Upper lobe of right lung (tissue), 1 donor: ENCODE measurements at places on chromosomes 5 and 9.
A peak's percentile ranks its signal among the peaks of the same experiment; 100 is the strongest.

DNA sequence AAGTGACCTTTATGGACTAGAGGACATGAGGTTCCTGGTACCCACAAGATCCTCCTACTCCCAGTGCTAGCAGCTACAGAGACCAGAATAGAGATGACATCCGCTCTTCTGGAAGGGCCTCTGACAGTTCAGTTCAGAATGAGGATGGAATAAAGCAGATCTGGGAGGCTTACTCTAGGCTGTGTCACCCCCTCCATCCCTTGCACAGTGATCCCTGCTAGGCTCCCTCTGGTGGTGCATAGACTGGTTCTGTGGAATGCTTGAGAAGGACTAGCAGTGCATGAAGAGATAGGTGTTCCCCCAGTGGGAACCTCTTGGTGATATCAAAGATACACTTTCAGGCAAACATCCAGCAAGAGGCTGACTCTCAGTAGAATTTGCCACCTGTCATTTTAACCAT lies 83.0 kb downstream of the NPR3 start:
- no peaks in the 10 kb centered on the region for H3K27me3 ChIP-seq
- no peak overlapping the region for H3K27ac ChIP-seq
- no peaks in the 10 kb centered on the region for H3K4me1 ChIP-seq
- H3K4me3 ChIP-seq = no peak overlapping the region

DNA sequence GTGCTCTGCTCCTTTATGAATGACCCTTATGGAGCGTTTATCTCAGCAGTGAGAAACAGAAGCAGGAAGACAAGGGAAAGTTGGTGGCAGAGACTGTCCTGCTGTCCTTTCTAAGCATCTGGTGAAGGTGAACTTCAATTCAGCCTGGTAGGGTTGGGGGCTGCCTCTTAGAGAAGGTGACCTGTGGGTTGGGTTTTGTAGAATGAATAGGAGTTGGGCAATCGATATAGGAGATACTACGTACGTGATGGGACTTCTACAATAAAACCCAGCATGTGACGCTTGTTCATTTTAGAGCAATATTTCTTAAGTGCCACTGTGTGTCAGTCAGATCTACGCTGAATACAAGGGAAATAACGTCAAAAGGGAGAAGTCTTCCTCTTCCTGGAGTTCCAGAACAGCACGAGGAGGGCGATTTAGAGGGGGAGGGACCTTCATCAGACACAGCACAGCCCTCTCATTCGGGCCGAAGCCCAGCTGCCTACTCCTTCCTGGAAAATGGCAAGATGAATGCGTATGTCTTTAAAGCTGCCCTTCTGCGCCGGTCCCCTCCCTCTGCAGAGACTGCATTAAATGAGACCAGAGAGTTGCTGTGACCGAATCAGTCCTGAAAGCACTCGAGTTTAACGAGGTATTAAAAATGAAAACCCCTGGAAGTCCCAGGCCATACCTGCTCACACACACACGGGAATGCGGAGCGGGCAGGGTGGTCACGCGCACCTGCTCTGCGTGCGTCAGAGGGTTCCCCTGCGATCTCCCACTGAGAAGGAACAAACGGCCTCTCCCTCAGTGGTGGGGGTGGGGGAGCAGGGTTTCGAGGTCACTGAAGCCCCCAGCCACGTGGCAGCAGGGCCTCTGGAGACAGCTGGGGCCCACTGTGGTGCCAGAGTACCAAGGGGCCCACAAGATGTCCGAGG lies 85.3 kb upstream of the SARDH start:
- no peak overlapping the region for H3K27ac ChIP-seq
- no peaks in the 10 kb centered on the region for H3K4me1 ChIP-seq
- no peak overlapping the region for H3K4me3 ChIP-seq
- H3K27me3 ChIP-seq = no peaks in the 10 kb centered on the region
- no peak for DNase-seq
- no peaks in the 10 kb centered on the region for H3K36me3 ChIP-seq

DNA sequence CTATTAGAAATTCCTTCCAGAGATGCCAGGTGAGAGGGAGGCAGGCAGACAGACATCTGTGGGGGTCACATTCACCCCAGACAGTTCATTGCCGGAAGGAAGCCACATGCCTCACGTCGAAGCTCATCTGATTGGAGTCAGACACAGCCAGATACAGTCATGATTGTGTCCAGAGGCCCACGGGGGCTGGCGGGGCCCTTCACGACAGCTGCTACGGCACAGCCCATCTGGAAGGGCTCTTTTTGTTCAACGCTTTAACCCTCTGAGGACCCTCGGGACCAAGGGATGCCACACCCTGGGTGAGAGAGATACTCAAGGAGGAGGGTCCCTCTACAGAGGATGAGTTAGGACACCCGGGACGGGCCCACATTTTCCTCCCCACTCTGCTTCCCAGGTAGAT lies 31.9 kb upstream of the GABRP start:
- no peak for DNase-seq
- H3K4me3 ChIP-seq = no peak overlapping the region
- peaks cover 3% of the 10 kb centered on the region for H3K27me3 ChIP-seq
- peaks cover 9% of the 10 kb centered on the region for H3K4me1 ChIP-seq

GRCh38 chr5:139650031-139650688 lies 2.0 kb downstream of the CXXC5 start:
- H3K27me3 ChIP-seq = no peaks in the 10 kb centered on the region
- peaks cover 62% of the 10 kb centered on the region for H3K4me1 ChIP-seq
- peak; percentile 78 for DNase-seq
- H3K27ac ChIP-seq = peak overlapping the region; percentile 84
- no peaks in the 10 kb centered on the region for H3K36me3 ChIP-seq
- peak overlapping the region; percentile 94 for H3K4me3 ChIP-seq

- H3K27me3 ChIP-seq = no peaks in the 10 kb centered on the region
- DNase-seq = no peak
- H3K36me3 ChIP-seq = no peaks in the 10 kb centered on the region
Observed at GRCh38 chr5:148810823-148811222, 15.6 kb upstream of the ADRB2 start.

- H3K27me3 ChIP-seq = no peaks in the 10 kb centered on the region
- DNase-seq = no peak
- no peaks in the 10 kb centered on the region for H3K36me3 ChIP-seq
Observed at GRCh38 chr9:105087910-105088898, 156.2 kb upstream of the SLC44A1 start.

DNA sequence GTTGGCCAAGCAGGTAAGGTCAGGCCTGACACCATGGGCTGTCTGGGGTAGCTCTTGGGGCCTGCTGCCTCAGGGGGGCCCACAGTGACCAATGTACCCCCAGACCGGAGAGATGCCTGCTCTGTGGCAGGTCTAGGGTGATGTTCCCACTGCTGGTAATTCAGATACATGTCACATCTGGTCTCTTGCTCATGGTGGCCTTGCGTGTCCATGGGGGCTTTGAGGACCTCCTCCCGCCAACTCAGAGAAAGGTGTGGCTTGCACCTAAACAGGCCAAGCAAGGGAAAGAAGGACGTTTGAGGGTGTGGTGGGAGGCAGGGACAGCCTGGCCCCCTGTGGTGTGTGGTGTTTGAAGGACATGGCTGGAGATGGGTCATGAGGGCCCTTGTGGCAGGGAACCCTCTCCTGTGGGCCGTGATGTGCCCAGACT lies 75.2 kb downstream of the PHF2 start:
- DNase-seq = peak; percentile 29
- no peaks in the 10 kb centered on the region for H3K4me1 ChIP-seq
- H3K27ac ChIP-seq = no peak overlapping the region
- no peaks in the 10 kb centered on the region for H3K27me3 ChIP-seq
- H3K4me3 ChIP-seq = no peak overlapping the region
- H3K36me3 ChIP-seq = peaks cover 86% of the 10 kb centered on the region

GRCh38 chr9:111965566-111966019 lies 69.0 kb downstream of the UGCG start:
- H3K4me3 ChIP-seq = no peak overlapping the region
- no peaks in the 10 kb centered on the region for H3K36me3 ChIP-seq
- H3K27me3 ChIP-seq = no peaks in the 10 kb centered on the region
- DNase-seq = no peak

- H3K4me1 ChIP-seq = peaks cover 5% of the 10 kb centered on the region
- H3K27me3 ChIP-seq = no peaks in the 10 kb centered on the region
- H3K36me3 ChIP-seq = no peaks in the 10 kb centered on the region
- no peak for DNase-seq
- H3K27ac ChIP-seq = no peak overlapping the region
Observed at GRCh38 chr5:59766427-59767210, 126.9 kb downstream of the PDE4D start.

DNA sequence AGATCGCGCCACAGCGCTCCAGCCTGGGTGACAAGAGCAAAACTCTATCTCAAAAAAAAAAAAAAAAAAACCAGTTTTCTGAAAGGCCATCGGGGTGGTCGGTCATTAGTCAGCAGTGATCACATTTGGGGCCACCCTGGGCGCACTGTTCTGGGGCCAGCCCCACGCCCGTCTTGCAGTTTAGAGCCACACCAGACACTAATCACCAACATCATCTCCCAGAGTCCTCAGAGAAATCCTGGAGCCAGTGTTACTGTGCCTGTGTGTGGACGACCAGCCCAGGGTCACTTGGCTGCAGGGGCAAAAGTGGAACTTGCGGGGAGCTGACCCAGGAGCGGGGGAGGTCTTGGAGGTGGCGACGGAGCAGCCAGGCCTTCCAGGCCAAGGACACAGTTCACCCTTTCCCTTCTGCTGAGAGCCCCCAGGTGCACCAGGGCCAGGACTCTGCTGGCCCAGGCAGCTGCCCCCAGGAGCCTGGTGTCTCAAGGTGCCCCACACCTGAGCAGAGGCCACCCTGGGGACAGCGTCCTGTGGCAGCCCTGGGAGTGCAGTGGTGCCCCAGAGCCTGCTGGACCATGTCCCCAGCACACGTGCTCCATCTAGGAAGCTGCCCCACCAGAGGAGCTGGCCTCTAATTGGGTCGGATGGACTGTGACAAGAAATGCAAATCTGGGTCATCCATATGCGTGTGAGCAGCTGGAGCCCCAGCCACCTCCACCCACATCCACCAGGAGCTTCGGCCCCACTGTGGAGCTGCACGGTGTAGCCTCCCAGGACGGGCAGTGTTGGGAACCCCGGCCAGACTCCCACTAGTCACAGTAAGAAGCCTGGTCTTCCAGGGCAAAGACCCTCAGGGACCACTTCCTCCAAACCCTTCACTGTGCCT lies 51.1 kb downstream of the NEK6 start:
- H3K27ac ChIP-seq = no peak overlapping the region
- H3K27me3 ChIP-seq = no peaks in the 10 kb centered on the region
- H3K4me3 ChIP-seq = no peak overlapping the region
- H3K4me1 ChIP-seq = no peaks in the 10 kb centered on the region
- H3K36me3 ChIP-seq = peaks cover 49% of the 10 kb centered on the region
- DNase-seq = no peak

DNA sequence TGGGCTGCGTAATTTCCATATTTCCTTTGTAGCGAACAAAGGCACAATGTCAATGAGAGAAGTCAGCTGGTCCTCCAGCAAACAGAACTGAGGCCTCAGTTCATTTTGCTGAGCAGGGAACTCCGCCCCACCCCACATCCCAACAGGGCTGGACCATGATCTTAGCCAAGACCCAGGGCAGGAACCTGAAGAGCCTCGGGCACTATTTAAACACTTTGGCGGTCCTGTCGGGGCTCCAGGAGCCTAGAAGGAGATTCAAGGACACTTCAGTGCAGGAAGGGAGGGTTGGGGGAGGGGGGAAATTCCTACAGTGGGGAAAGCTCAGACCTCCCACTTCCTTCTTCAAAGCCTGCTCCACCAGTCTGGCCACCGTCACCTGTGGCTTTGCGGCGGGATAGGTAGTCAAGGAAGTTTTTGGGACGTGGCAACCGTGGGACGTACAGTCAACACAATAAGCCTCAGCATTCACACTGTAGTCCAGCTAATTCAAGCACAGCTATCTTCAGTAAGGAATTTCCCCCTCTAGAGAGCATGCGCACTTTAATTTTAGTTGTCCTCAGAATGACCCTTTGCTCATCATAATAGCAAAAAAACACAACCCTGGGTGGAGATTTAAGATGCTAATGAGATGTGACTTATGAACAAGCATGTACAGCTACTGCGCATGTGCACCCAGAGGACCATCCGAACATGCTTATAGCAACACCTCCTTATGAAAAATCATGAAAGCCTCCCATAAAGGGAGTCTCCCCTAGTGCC lies 30.9 kb downstream of the S1PR3 start:
- H3K27ac ChIP-seq = peak overlapping the region; percentile 77
- no peak overlapping the region for H3K4me3 ChIP-seq
- peaks cover 31% of the 10 kb centered on the region for H3K4me1 ChIP-seq
- DNase-seq = peak; percentile 90
- H3K27me3 ChIP-seq = no peaks in the 10 kb centered on the region

GRCh38 chr5:172777881-172778814 lies 7.2 kb upstream of the DUSP1 start:
- H3K27ac ChIP-seq = peak overlapping the region; percentile 99
- H3K4me3 ChIP-seq = no peak overlapping the region
- no peaks in the 10 kb centered on the region for H3K36me3 ChIP-seq
- DNase-seq = peak; percentile 35
- H3K27me3 ChIP-seq = no peaks in the 10 kb centered on the region

- H3K4me1 ChIP-seq = peaks cover 9% of the 10 kb centered on the region
- no peaks in the 10 kb centered on the region for H3K27me3 ChIP-seq
- no peak overlapping the region for H3K27ac ChIP-seq
- H3K4me3 ChIP-seq = no peak overlapping the region
- DNase-seq = no peak
- no peaks in the 10 kb centered on the region for H3K36me3 ChIP-seq
Observed at GRCh38 chr5:14901462-14902051, 30.0 kb upstream of the ANKH start.

DNA sequence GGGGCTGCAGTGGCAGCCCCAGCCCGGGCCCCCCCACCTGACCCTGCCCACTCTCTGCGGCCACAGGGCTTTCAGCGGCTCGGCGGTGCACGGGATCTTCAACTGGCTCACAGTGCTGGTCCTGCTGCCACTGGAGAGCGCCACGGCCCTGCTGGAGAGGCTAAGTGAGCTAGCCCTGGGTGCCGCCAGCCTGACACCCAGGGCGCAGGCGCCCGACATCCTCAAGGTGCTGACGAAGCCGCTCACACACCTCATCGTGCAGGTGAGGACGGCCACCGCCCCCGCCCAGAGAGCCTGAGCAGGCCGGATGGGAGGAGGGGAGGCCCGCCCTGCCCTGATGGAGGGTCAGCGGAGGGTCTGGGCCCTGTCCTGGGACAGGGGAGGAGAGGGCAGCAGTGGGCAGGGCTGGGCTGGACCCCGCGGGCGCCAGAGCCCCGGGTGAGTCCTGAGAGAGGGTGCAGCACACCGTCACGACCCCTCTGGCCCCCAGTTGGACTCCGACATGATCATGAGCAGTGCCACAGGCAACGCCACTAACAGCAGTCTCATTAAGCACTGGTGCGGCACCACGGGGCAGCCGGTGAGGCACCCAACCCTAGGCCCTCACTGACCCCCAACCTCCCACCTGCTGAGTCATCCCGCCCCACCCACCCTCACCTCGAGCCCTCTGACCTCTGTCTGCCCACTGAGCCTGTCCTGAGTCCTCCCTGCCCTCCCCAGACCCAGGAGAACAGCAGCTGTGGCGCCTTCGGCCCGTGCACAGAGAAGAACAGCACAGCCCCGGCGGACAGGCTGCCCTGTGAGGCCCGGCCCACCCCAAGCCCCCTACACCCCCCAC lies 2.7 kb downstream of the SLC34A3 start:
- H3K36me3 ChIP-seq = no peaks in the 10 kb centered on the region
- no peak overlapping the region for H3K27ac ChIP-seq
- DNase-seq = no peak
- H3K4me3 ChIP-seq = no peak overlapping the region
- H3K27me3 ChIP-seq = peaks cover 55% of the 10 kb centered on the region

- H3K4me3 ChIP-seq = no peak overlapping the region
- H3K27me3 ChIP-seq = no peaks in the 10 kb centered on the region
- H3K4me1 ChIP-seq = peaks cover 38% of the 10 kb centered on the region
- no peaks in the 10 kb centered on the region for H3K36me3 ChIP-seq
- peak overlapping the region; percentile 43 for H3K27ac ChIP-seq
Observed at GRCh38 chr5:54671111-54671531, 153.6 kb downstream of the SNX18 start.

- peak overlapping the region; percentile 1 for H3K4me3 ChIP-seq
- no peaks in the 10 kb centered on the region for H3K36me3 ChIP-seq
- peaks cover 6% of the 10 kb centered on the region for H3K4me1 ChIP-seq
- H3K27me3 ChIP-seq = no peaks in the 10 kb centered on the region
- no peak overlapping the region for H3K27ac ChIP-seq
Observed at GRCh38 chr9:89304834-89305188, 6.2 kb upstream of the CKS2 start.
